ENCODE measurements at places on chromosomes 12 and 14. TPM values are rescaled to one million over a fixed set of nuclear protein-coding genes. Genes with fewer than 3 reads are reported as not detected.

DNA sequence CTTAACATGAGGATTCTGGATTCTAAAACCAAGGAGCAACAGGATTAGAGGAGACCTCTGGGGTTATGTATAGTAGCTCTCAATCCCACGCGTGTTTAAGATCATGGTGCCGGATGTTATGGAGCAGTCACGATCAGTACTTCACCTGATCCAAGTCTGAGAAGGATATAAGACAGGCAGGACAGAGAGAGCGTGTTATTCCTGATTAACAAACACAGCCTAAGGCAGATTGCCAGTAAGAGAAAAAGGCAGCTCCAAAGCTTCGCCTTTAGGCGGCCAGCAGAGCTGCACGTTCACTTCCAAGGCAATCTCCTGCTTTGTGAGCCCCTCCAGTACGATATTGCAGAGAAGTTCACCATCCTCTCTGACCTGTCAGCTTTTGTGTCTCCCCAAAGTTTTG is 5.5 kb downstream of the SETD3 start:
- no peak for DNase-seq
- H3K27ac ChIP-seq, result no peak overlapping the region
- peaks cover 5% of the 10 kb centered on the region for H3K4me1 ChIP-seq
- H3K36me3 ChIP-seq, result no peaks in the 10 kb centered on the region
- H3K4me3 ChIP-seq, result no peak overlapping the region
- peaks cover 5% of the 10 kb centered on the region for H3K27me3 ChIP-seq

GRCh38 chr12:15146585-15146984 is 74.6 kb downstream of the RERG start:
- H3K4me1 ChIP-seq, result peaks cover 6% of the 10 kb centered on the region
- DNase-seq, result no peak
- H3K4me3 ChIP-seq, result no peak overlapping the region
- no peaks in the 10 kb centered on the region for H3K36me3 ChIP-seq
- peaks cover 3% of the 10 kb centered on the region for H3K27me3 ChIP-seq

GRCh38 chr14:95575840-95576473 is 41.1 kb downstream of the GLRX5 start:
- H3K27me3 ChIP-seq, result peaks cover 4% of the 10 kb centered on the region
- no peak for DNase-seq
- no peak overlapping the region for H3K27ac ChIP-seq

DNA sequence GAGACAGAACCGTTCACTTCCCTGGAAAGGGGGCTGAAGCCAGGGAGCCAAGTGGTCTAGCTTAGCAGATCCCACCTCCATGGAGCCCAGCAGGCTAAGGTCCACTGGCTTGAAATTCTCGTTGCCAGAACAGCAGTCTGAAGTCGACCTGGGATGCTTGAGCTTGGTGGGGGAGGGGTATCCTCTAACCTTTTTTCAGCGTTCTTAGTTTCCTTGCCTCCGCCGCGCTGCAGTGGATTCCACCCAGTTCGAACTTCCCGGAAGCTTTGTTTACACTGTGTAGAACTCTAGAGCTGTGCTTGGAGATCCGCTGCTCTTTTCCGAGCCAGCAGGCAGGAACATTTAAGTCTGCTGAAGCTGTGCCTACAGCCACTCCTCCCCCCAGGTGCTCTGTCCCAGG is 45.2 kb upstream of the FKBP4 start:
- peaks cover 4% of the 10 kb centered on the region for H3K27me3 ChIP-seq
- no peak overlapping the region for H3K27ac ChIP-seq
- H3K4me3 ChIP-seq, result no peak overlapping the region
- H3K36me3 ChIP-seq, result peaks cover 4% of the 10 kb centered on the region

GRCh38 chr12:46126050-46126727 is 135.8 kb upstream of the SCAF11 start:
- H3K4me3 ChIP-seq, result no peak overlapping the region
- no peaks in the 10 kb centered on the region for H3K4me1 ChIP-seq
- H3K27me3 ChIP-seq, result peaks cover 3% of the 10 kb centered on the region

GUCY2C gene
- not detected for total RNA-seq

DNA sequence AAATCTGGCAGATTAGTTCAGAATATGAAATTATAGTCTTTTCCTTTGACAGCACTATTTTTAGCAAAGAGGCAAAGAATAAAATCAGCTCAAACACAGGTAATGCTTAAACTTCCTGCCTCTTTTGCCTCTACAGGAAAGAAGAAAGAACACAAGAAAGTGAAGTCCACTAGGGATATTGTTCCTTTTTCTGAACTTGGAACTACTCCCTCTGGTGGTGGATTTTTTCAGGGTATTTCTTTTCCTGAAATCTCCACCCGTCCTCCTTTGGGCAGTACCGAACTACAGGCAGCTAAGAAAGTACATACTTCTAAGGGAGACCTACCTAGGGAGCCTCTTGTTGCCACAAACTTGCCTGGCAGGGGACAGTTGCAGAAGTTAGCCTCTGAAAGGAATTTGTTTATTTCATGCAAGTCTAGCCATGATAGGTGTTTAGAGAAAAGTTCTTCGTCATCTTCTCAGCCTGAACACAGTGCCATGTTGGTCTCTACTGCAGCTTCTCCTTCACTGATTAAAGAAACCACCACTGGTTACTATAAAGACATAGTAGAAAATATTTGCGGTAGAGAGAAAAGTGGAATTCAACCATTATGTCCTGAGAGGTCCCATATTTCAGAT is 17.4 kb downstream of the TMPO start:
- H3K36me3 ChIP-seq, result no peaks in the 10 kb centered on the region
- H3K27me3 ChIP-seq, result peaks cover 2% of the 10 kb centered on the region
- no peak overlapping the region for H3K4me3 ChIP-seq
- no peak for DNase-seq
- no peak overlapping the region for H3K27ac ChIP-seq

GRCh38 chr14:105470350-105471296 is 4.0 kb upstream of the CRIP2 start:
- DNase-seq, result no peak
- no peaks in the 10 kb centered on the region for H3K4me1 ChIP-seq
- H3K27ac ChIP-seq, result no peak overlapping the region
- H3K36me3 ChIP-seq, result no peaks in the 10 kb centered on the region

SAMD15 gene
- 0.47 TPM for total RNA-seq

- H3K27ac ChIP-seq, result no peak overlapping the region
- H3K27me3 ChIP-seq, result no peaks in the 10 kb centered on the region
- no peaks in the 10 kb centered on the region for H3K4me1 ChIP-seq
- H3K4me3 ChIP-seq, result no peak overlapping the region
- no peak for DNase-seq
- no peaks in the 10 kb centered on the region for H3K36me3 ChIP-seq
These were observed 1264.6 kb upstream of the SEL1L start for GRCh38 chr14:82798276-82798675.

DNA sequence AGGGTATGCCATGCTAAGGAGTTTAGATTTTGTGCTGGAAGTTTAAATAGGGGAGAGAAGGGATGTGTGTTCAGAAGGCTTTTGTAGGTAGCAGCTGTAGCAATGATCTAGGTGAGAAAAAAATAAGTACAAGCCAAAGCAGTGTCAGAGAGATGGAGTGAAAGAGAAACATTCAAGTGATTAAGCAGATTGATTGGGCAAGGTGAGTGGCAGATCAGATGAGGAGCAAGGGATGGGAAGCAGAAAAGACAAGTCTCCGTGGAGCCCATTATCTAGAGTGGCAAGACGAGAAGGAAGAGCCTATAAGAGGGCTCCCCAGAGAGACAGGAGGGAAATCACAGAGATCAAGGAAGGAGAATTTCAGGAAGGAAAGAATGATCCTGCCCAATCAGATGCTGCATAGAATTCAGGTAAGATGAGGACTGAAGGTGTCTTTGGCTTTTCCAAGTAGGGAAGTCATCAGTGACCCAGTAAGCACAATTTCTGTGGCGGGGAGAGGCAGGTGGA is 133.5 kb downstream of the ETV6 start:
- no peaks in the 10 kb centered on the region for H3K36me3 ChIP-seq
- H3K4me3 ChIP-seq, result no peak overlapping the region
- no peaks in the 10 kb centered on the region for H3K27me3 ChIP-seq
- H3K4me1 ChIP-seq, result peaks cover 2% of the 10 kb centered on the region
- DNase-seq, result no peak
- H3K27ac ChIP-seq, result no peak overlapping the region

DNA sequence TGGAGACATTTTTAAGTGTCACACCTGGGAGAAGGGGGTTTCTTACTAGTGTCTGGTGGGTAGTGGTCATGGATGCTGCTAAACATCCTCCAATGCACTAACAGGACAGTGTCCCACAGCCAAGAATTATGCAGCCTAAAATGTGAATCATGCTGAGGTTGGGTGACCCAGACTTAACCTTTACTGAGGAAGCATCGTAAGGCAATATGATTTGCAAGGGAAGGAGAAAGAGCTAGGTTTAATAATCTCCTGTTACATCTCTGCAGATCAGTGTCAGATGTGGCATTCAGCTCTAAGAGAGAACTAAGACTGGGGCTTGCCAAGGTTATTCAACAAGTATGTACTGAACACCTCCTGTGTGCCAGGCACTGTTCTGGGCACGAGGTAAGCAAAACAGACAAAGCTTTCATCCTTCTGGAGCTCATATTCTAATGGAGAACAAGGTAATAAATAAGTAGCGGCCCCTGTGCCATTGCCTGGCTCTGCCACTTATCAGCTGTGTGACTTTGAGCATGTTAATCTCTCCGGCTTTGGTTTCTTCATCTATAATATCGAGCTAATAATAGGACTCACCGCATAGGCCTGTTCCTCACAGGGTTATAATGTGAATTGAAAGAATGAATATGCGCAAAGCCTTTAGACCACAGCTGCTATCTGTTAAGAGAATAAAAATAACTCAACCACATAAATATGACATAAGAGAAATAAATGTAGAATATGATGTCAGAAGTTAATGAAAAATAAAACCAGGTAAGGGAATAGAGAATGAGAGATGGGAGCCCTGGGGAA is 13.5 kb upstream of the GOLGA5 start:
- no peaks in the 10 kb centered on the region for H3K27me3 ChIP-seq
- no peak for DNase-seq
- no peaks in the 10 kb centered on the region for H3K4me1 ChIP-seq
- H3K36me3 ChIP-seq, result no peaks in the 10 kb centered on the region

GRCh38 chr14:71013551-71014192 is 106.4 kb downstream of the PCNX1 start:
- no peak overlapping the region for H3K4me3 ChIP-seq
- no peaks in the 10 kb centered on the region for H3K27me3 ChIP-seq
- H3K36me3 ChIP-seq, result no peaks in the 10 kb centered on the region
- no peak for DNase-seq

MTRFR gene
- 11.1 TPM for total RNA-seq

DNA sequence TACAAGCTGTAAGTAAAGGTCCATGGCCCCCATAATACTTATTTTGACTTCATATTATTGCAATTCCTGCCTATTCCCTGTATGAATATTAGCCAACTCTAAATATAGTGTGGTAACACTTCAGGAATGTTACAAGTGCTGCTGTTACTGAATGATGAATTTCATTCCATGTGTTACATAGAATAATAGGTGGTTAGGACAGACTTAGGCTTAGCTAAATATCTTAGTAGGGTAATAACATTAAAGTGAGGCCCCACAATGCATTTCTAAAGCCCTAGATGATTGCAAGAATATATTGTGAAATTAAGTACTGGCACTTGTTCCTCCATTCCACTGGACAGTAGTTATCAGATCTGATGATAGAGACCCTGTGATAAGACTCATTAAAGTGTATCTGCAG is 182.7 kb downstream of the PCNX1 start:
- H3K27ac ChIP-seq, result no peak overlapping the region
- no peak overlapping the region for H3K4me3 ChIP-seq
- H3K36me3 ChIP-seq, result no peaks in the 10 kb centered on the region
- H3K4me1 ChIP-seq, result peaks cover 6% of the 10 kb centered on the region
- no peaks in the 10 kb centered on the region for H3K27me3 ChIP-seq

ZDHHC22 gene
- 77.3 TPM for total RNA-seq

DNA sequence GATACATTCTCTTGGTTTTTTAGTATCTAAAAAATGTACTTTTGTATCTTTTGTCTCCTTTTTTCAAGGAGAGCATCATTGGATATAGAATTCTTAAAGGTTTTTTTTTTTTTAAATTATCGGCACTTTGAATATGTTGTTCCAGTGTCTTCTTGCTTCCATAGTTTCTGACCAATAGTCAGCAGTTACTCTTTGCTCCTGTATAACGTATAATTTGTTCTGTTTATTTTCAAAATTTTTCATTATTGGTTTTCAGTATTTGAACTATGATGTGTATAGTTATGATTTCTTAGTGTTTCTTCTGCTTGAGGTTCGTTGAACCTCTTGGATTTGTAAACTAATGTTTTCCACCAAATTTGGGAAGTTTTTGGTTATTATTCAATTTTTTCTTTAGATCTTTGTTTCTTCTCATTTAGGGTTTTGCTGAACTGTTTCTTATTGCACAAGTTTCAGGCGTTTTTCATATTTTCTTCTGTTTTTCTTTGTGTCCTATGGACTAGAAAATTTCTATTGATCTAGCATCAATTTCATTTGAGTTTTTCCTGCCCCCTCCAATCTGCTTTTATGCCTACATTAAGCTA is 93.9 kb downstream of the PLBD1 start:
- H3K27me3 ChIP-seq, result peaks cover 3% of the 10 kb centered on the region
- H3K36me3 ChIP-seq, result peaks cover 28% of the 10 kb centered on the region

MGP gene
- not detected for total RNA-seq

DNA sequence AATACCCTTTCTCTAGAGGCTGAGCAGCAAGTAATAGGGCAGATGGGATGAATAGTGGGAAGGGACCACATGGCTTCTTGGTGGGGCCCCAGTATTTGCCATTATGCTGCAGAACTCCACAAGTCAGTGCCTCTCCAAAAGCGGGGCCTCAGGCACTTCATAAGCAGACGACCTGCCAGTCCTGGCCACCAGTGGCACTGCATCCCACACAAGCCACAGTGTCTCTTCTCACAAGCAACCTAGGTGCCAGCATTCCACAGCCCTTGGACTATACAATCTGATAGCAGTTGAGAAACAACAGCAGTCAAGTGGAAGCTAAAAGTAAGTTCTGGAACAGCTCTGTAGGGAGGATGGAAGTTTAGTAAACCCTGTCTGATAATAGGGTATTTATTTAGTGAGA is 4.2 kb upstream of the SLC8A3 start:
- DNase-seq, result no peak
- no peak overlapping the region for H3K27ac ChIP-seq
- H3K4me3 ChIP-seq, result no peak overlapping the region
- H3K36me3 ChIP-seq, result no peaks in the 10 kb centered on the region

PLEKHD1 gene
- 1.3 TPM for total RNA-seq

- no peaks in the 10 kb centered on the region for H3K36me3 ChIP-seq
- no peak for DNase-seq
- H3K4me1 ChIP-seq, result peaks cover 3% of the 10 kb centered on the region
- H3K4me3 ChIP-seq, result no peak overlapping the region
- H3K27me3 ChIP-seq, result no peaks in the 10 kb centered on the region
These were observed 222.8 kb downstream of the C12orf42 start for GRCh38 chr12:103272949-103273348.

All from glutamatergic neuron (in vitro differentiated cells).